ENCODE measurements at places on chromosomes 4 and X.

DNA sequence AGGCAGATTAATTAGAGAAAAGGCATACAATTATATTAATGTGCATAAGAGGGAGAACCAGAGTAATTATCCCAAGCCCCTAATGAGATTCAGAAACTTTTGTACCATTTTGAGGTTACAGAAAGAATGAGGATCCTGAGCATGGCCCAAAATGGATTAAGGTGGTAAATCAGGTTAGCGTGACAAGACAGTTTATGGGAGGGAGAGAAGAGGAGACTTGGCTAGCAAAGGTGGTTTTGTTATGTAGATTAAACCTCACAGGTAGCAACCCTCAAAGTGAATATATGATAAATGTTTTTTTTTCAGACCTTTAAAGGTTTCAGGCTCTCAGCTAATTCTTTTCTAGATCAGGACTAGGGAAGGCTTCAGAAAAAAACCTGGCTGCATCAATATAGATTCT, 781.8 kb downstream of the FAM133A start:
- no peak for DNase-seq

GRCh38 chr4:185205697-185206342, 2.0 kb upstream of the CFAP97 start:
- DNase-seq, result no peak

- peak; percentile 89 for DNase-seq
Observed at GRCh38 chrX:154735695-154736393, 15.0 kb downstream of the GAB3 start.

DNA sequence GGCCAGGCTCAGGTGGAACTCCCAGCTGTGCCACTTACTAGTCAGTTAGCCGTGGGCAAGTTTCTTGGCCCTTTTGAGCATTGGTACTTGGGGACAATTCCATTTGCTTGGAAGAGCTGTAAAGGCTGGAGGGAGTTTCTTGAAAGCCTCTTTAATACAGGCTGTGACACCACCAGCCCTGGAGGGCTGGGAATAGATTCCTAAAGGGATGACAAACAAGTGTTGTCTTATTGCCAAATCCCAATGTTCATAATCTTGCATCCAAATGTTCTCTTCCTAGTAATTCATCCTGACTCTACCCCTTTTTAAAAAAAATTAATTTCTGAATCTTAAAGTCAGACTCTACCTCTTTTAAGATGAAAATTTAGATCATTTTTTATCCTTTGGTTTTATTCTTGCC, 14.6 kb upstream of the MED28 start:
- DNase-seq, result peak; percentile 29

GRCh38 chrX:134181275-134181660, 55.7 kb upstream of the CCDC160 start:
- DNase-seq, result no peak

DNA sequence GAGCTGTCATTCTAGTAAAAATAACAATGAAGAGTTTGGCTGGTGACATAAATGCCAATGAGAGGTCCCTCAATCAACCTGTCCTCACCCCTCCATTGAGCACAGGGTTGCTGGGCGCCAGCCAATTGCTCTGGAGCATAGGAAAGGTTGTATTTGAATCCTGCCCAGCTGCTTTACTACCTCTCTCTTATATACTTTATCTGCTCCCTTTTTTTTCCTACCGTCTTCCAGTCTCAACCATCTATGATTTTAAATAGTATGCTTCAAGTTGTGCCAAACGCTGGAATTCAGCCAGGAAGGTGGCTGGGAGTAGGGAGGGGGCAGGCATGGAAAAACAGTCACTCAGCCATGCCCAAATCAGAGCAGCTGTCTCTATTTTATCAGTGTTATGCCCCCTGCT, 153.8 kb downstream of the NR3C2 start:
- no peak for DNase-seq

Data from AG10803 (cell line).